ENCODE measurements at places on chromosomes 5 and 9.

DNA sequence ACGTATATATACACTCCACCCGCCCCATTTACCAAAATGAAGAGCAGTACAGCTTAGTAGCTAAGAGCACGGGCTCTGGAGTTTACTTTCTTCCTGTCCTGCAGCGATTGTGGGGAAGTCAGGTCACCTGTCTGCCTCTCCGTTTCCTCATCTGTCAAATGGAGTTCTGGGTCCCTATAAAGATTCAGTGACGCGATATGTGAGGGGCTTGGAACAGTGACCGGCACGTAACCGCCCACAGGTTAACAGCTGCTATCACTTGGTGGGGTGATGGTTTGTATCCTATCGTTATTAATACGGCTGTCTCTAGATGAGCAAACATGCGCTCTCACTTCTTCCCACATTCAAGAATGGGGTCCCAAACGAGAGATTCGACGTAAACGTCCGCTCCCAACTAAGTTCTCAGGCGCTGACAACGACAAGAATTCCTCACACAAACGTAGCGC, 426 bp downstream of the FAM114A2 start:
- no peak for DNase-seq

GRCh38 chr5:172837640-172838039, 3.6 kb downstream of the ERGIC1 start:
- no peak for DNase-seq

DNA sequence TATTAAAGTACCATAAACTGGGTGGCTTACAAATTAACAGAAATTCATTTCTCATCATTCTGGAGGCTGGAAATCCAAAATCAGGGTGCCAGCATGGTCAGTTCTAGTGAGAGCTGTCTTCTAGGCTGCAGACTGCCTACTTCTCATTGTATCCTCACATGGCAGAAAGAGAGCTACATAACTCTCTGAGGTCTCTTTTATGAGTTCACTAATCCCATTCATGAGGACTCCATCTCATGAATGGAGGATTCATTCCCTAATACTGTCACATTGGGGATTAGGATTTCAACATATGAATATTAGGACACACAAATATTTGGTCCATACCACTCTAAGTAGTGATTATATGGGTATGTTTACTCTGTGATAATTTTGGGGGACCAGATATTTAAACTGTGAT, 84.0 kb downstream of the ERP44 start:
- no peak for DNase-seq

DNA sequence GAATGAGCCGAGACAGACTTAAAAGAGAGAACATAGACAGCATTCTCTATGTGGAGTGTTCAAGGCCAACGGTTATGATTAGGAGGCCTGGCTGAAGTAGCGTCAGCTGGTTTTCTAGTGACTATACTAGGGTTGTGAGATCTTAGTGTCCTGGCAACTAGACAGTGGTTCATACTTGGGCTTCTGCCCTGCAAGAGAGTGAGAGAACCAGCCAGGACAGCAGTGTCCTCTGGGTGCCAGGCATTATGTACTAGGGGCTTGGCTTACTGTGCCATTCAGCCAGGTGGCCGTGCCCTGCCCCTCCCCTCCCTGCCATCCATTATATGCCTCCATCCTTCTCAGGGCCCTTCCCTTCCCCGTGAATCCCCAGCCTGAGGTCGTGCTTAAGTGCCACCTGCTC, 56.8 kb downstream of the TRIO start:
- DNase-seq = no peak

DNA sequence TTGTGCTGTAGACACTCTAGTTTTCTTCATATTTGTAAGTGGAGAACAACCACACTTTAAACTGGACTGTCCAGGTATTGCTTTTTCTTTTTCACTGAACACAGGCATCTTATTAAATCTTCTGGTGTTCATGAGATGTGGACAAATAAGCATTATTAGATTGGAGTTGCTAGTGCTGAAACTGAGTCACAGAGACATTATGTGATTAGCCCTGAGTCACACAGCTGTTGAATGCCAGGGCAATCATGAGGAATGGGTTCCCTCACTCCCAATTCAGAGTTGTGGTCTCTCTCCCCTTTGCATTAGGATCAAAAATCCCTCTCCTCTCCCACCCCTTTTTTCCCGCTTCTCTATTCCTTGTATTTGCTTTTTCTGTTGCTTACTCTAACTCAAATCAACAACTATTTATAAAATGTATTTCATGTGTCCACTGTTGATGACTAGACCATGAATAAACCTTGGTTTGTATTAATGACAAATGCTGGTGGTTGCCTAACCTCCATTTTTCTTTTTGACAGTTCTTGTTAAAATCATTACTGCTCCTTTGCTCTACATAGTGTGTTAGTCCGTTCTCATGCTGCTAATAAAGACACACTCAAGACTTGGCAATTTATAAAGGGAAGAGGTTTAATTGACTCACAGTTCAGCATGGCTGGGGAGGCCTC, 738.2 kb downstream of the BRINP1 start:
- no peak for DNase-seq

DNA sequence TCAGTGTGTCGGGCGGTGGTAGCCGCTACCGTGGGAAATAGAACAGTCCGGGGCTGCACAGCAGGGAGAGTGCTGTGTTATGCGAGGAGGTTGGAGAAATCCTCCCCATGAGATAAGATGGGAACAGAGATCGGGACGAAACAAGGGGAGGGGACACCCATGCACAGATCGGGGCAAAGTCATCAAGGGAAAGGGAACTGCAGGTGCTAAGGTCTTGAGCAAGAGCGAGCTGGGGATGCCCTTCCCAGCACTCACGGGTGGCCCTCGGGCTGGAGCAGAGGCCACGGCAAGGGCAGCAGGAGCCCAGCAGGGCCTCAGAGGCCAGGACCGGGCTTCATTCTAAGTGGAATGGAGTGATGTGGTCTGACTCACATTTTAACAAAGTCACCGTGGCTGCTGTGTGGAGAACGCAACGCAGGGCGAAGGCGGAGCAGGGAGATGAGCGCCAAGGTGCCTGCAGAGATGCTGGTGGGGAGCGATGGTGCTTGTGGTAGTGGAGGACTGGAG, 7.7 kb downstream of the IL13 start:
- peak; percentile 52 for DNase-seq

DNA sequence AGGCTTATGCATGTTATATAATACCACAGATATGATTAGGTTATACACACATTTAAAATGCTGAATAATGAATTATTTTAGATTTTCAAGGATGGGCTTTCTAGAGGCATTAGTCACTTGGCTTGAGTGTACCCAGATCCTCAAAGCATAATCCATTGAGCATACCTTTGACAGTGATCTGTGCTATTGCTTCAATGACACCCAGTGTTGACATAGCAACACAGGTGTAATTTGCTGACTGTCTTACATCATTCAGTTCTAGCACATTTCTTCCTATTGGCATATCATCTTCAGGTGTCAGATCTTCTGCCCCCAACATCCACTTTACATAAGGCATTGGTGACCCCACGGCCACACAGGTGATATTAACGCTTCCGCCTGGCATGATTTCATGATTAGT, 721.5 kb upstream of the DMAC1 start:
- DNase-seq = no peak

DNA sequence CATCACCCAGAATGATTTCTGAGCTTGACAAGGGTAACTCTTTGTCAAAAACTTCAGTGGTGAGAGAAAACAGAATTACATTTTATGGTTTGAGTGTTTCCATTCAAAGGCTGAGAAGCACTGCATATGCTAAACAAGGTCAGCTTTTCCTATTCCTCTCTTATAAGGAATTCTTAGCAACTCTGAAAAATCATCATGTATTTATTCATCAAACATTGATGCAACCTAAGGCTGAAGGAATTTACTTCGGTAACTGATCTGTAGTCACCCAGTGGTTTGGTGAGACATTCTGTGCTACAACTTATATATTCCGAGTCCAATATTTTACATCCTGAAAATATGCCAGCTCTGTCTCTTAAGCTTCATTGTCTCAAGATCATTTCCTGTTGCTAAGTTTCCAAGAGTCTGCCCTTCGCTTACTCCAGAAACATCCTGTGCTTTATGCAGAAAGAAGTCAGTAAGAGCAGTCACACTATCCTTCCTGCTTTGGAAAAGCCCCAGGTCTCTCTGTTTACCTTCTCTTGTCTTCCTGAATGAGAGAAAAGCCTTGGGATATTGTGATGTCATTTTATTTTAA, 176.6 kb upstream of the TBCA start:
- DNase-seq = no peak

DNA sequence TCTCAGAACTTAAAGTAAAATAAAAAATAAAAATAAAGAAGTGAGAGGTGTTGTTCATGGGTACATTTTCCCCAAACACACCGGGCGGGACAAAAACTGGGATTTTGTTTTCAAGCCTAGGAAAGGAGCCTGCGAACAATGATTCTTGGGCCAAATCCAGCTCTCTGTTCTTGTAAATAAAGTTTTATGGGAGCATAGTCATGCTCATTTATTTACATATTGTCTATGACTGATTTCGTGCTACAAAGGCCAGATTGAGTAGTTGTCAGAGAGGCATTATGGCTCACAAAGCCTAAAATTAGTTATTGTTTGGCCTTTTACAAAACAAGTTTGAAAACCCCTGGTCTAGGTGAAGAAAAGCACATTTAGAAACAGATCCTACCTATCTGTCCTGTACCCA, 821.0 kb upstream of the GRAMD2B start:
- no peak for DNase-seq

DNA sequence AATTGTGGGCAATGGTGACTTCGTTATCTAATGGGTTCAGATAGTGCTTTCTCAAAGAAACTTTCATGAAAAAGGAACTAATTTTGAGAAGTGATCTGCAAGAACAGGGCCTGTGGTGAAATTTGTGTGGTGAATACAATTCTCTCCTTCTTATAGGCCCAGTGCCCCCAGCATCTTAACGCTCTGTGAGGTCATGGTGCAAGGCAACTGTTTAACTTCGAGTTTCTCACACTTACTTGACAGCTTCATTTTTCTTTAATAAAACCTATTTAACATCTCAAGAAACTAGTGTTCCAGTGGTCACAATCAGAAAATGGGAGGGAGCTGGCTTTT, 69.2 kb downstream of the FAM114A2 start:
- no peak for DNase-seq

DNA sequence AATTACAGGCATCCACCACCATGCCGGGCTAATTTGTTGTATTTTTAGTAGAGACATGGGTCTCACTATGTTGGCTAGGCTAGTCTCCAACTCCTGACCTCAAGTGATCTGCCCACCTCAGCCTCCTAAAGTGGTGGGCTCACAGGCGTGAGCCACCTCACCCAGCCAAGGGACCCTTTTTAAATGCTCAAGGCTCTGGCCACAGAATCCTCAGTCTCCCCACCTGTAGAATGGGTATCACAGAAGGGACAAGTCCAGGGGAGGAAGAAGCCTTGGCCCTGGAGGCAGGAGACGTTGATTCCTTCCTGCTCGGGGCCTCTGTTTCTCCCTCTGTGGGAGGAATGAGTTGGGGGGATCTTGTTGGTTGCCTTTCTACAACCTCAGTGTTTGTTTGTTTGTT, 45.7 kb downstream of the GTF3C4 start:
- no peak for DNase-seq

GRCh38 chr5:179731791-179732411, 721 bp upstream of the MAML1 start:
- DNase-seq = no peak

- DNase-seq = no peak
These were observed 16.8 kb downstream of the SCAMP1 start for GRCh38 chr5:78377056-78377717.

DNA sequence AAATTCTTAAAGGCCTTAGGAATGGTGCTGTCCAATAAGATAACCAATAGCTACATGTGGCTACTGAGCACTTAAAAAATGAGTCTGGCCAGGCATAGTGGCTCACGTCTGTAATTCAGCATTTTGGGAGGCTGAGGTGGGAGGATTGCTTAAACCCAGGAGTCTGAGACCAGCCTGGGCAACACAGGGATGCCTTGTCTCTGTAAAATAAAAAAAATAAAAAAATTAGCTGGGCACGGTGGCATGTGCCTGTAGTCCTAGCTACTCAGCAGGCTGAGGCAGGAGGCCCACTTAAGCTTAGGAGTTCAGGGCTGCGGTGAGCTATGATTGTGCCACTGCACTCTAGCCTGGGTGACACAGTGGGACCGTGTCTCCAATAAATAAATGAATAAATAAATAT, 1.3 kb upstream of the SLC22A5 start:
- DNase-seq = no peak

- peak; percentile 71 for DNase-seq
These were observed 224.1 kb downstream of the CACNA1B start for GRCh38 chr9:138101444-138102234.

DNA sequence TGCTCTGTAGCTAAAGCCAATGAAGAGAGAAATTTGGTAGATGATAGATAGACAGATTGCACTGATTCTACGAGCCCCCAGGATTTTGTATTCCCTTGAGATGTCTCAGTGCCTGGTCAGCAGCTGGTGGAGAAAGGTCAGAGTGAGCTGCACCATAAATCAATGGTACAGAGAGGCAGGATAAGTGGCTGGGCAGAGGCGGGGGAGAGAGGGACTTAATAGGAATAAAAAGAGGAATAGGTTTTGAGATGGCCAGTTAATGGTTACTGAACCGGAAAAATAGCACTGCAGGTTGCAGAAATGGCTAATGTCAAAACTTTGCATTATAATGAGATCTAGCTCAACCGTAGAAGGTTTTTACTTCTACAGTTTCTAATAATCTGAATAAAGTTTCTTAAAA, 47.9 kb upstream of the SLC12A2 start:
- no peak for DNase-seq

GRCh38 chr5:137595396-137596079, 96.4 kb upstream of the SPOCK1 start:
- no peak for DNase-seq

- DNase-seq = no peak
These were observed 7.1 kb upstream of the PURA start for GRCh38 chr5:140106805-140107311.

DNA sequence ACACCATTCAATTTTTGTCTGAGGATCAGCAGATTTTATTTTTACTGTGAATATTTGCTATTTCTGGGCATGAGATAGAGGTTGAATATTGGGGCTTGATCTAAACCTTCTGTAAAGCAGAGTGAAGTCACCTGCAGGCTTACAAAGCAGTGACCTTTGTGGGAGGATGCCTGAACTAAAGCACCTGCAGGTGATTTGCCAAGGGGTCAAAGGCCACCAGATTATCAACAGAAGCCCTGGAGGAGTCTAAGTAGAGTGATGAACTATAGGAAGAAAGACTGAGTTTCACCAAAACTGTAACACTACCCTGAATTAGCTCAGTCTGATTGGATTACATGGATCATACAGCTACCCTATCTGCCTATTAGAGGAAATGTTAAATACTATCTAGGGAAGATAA, 144.3 kb upstream of the PRLR start:
- no peak for DNase-seq
